ENCODE measurements at places on chromosomes 3 and 15. TPM values are rescaled to one million over a fixed set of nuclear protein-coding genes. Genes with fewer than 3 reads are reported as not detected.

DNA sequence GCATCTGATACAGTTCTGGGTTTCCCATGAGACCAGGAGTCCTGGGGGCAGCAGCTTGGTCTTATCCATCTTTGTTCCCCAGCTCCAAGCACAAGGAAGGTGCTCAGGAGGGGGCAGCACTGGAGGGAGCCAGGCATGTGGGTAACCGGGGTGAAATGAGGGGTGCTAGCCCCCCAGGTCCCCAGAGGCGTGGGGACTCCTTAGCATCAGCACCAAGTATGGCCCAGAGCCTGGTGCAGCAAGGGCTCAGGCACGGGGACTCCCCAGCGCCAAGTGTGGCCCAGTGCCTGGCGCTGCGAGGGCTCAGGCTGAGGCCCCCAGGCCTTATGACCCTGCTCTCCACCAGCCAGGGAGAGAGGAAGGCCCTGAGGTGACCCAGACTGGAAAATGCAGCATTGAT is 94.1 kb downstream of the CHSY1 start:
- DNase-seq: no peak

- no peak for DNase-seq
Observed at GRCh38 chr15:40435023-40435709, 5.6 kb upstream of the BAHD1 start.

DNA sequence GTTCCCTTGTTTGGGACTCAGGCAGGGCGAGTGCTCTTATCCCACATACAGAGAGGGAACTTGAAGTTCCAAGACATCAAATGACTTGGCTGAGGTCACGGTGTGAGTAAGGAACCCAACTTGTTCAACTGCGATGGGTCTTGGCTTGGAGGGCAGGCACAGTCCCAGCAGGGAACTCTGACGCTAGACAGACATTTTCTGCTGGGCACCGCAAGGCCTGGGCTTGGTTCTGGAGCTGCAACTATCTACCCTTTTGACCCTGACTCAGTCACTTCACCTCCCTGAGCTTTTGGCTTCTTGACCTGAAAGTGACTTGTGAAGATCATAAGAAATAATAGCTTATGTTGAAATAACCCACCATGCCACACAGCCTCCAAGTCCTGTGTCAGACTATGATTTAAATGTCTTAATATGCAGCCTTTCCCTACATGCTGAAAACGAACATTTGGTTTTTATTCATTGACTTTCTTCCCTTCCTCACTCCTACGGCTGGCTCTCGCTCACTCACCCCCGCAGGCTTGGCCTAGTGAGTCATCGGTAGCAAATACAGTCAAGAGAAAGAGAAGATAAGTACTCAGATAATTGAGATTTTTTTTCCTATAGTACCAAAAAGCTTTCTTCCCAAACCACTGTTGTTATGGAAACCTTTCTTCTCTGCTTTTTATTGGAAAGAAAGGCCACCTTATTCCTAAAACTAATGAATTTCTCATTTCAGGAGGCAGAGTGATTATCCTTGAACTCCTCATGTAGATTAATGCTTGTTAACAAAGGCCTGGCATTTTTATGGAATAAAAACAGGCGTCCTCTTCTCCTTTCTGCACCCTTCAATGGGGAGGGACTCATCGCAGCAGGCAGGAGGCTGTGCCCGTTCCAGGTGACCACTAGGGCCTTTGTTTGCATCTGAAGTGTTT is 178.4 kb downstream of the ATP10A start:
- DNase-seq: no peak

GRCh38 chr3:47628426-47628825 is 49.8 kb upstream of the CSPG5 start:
- no peak for DNase-seq

DNA sequence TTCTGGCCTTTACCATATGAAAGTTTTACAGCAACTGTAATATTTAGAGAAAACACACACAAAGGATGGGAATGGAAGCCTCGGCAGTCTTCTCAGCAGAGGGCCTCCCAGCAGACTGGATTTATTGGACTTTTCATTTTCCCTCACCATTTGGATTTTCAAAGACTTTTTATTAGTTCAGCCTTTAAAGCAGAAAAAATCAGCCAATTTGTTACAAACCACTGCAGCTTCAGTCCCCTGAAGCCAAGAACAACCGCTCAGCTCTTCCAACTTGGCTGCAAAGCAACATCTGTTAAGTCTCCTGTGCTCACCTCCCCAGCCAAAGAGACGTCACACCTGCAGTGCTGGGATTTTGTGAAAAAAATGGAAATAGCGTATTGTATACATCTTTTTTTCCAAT is 120.8 kb downstream of the GMPS start:
- DNase-seq: no peak

GRCh38 chr3:131755380-131755779 is 252.6 kb upstream of the MRPL3 start:
- no peak for DNase-seq

DNA sequence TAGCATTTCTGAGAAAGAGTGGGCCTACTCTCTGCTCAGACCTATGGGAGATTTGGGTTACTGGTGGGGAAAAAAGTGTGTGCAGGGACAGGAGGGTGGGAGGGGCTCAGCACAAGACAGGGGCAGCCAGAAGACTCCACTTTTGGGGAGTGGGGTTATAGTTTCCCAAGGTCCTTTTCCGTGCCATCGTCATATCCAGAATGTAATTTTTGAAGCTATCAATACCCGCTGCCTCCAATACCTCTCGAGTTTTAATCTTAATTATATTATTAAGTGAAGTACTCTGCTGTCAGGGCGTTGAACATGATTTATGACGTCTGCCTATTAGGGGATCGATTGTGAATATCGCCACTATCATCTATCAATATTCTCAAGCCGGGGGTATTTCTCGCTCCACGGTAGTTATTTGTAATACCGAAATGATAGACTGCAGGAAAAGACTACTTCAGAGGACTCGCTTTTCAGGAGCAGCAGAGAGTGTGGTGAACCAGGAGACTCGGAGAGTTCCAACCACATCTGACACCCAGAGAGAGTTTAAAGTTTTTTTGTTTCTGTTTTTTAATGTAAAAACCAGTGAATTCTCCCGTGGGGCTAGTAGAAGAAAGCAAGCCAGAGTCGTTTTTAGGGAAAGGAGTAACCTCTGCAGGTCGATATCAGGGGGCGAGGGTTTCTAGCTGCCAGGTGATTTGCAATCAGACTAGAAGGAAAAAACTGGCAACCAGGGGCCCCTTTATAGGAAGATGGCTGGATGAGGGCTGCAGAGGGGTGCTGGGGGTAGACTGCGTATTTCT is 20.6 kb downstream of the NR2F2 start:
- no peak for DNase-seq

GRCh38 chr3:69052472-69052898 is 352 bp upstream of the TMF1 start:
- no peak for DNase-seq

DNA sequence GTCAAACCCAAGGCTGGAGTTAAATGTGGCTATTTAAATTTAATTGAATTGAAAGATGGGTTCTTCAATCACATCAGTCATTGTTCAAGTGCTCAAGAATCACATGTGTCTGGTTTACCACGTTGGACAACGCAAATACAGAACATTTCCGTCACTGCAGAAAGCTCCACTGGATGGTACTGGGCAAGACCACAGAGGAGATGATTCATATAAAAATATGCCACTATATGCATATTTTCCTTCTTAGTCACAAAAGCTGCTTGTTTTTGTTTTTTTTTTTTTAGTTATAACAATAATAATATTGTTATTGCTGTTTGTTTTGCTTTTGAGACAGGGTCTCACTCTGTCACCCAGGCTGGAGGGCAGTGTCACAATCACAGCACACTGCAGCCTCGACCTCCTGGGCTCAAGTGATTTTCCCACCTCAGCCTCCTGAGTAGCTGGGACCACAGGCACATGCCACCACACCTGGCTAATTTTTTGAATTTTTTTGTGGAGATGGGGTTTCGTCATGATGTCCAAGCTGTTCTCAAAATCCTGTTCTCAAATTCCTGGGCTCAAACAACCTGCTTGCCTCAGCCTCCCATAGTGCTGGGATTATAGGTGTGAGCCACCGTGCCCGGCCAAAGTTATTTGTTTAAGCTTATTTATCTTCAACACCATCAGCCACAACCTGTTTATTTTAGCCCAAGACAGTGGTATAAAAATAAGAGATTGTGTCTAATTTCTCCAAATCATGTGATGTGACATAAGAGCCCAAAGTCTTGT is 19.4 kb downstream of the RTP3 start:
- peak; percentile 83 for DNase-seq

- DNase-seq: no peak
Observed at GRCh38 chr3:142633073-142633472, 36.9 kb downstream of the PLS1 start.

GRCh38 chr15:95996494-95996893 is 334.0 kb upstream of the NR2F2 start:
- no peak for DNase-seq

- no peak for DNase-seq
Observed at GRCh38 chr3:61666615-61667330, 105.4 kb downstream of the PTPRG start.

- DNase-seq: no peak
Observed at GRCh38 chr3:196412704-196413103, 19.5 kb downstream of the UBXN7 start.

DNA sequence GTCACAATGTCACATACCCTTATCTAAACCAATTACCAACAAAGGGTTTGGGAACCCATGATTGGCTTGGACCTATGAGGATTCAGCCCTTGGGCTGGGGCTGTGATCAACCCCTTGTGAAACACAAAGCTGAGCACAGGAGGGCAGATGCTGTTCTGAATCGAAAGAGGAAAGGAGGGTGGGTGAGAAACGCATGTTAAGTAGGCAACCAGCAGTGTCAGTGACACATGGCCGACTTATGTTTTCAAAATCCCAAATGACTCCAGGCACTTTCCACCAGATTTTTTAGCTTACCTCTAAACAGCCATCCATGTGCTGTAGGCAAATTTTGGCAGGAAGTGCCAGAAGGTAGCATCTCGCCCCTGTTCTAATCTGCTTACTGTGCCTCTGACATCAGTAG is 34.1 kb upstream of the KLHL25 start:
- DNase-seq: no peak

GRCh38 chr15:40038638-40039543 is at the start of gene SRP14:
Gene SRP14, minus strand, starts transcription at chr15:40039181. Its CDS starts 65 bp downstream, at chr15:40039116.
- DNase-seq: no peak

WDR53 gene
- total RNA-seq: 4.5 TPM

PLA2G4E gene
- total RNA-seq: not detected

OR4F15 gene
- 0.05 TPM for total RNA-seq

GANC gene
- total RNA-seq: 12.1 TPM

STRA6 gene
- total RNA-seq: 0.48 TPM

GCNT3 gene
- total RNA-seq: 5.5 TPM

HCLS1 gene
- 77.3 TPM for total RNA-seq

FGD5 gene
- total RNA-seq: 72.1 TPM

PLSCR2 gene
- not detected for total RNA-seq

Measured in glomerular endothelial cell (primary cell).